ENCODE measurements at places on chromosomes 1 and 21.

- peak; percentile 29 for DNase-seq
Measured at GRCh38 chr1:221845650-221846371, 103.9 kb upstream of the DUSP10 start.

DNA sequence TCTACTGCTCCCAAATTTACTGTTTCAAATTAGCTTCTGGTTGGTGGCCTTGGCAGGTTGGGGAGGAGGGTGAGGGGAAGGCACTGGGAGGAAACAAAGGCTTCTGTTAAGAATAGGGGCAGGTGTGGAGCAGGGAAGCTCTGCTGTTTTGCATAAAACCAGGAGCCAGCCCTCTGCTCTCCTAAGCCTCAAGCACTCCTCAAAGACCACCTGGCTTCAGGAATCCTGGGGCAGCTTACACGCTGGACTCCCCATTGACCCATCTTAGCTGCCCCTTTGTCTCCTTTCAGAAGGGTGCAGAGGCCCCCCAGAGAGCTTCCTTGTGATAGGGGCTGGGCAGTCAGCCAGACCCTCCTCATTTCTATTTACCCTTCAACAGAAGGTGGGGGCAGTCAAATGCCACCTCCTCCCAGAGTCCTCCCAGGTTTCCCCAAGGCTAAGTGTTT, 11.5 kb upstream of the DHRS3 start:
- DNase-seq, result no peak

DNA sequence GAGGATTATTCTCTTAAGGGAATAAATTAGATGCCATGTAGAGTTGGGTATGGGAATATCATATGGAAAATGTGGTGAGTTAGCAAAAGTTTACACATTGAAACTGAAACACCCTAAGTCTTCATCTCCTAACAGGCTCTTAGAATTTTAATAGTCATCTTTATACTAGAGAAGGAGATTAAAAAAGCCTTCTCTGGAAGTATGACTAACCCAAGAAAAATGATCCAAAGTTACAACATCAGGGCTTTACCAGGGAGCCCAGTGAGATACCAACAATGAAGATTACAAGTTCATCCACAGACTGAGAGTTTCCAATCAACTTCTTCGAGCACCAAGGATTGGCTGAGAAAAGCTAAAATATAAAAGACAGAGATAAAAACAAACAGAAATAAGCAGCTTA, 70.0 kb upstream of the KIAA0040 start:
- no peak for DNase-seq

DNA sequence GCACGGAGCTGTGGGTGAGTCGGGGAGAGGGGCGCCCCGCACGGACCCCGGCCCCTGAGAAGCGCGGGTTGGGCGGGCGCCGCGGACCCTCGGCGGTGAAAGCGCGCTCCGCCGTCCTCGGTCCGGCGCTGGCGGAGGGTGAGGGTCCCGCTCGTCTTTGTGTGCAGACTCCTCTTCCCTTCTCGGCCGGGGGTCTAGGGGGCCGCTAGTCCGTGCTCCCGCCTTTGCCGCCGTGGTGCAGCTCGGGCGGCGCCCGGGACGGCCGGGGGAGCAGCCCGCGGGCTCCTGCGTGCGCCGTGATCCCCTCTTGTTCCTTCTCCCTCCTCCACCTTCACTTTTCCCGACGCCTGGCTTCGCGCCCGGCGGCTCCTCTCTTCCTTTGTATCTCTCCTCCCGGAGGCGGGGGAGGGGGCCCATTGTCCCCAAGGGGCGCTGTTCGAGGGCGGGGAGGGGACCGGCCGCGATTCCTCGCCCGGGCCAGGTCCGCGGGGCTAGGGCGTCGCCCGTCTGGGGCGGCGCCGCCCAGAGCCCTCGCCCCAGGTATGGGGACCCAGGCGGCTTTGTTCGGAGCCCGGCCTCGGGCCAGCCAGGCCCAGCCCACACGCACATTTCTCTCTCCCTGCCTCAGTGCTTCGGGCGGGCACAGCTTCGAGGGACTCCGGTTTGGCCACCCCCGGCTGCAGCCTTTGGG, 519 bp downstream of the FNBP1L start:
- peak; percentile 77 for DNase-seq

DNA sequence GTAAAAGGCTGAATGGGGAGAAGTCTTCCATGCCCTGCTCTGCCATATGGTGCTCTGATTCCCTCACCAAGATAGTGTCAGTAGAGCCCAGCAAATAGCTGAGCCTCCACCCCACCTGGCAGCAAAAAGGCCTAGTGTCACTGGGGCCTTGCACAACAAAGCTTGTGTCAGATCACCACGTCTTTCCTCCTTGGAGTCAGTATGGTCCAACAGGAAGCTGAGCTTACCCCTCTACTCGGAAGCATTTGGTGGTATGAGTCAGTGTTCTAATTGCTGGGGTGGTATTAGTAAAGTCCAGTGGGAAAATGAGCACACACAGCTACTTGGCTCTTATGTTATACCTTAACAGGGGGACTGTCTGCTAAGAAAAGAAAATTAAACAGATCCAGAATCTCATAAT, 18.7 kb upstream of the RRP15 start:
- no peak for DNase-seq

GRCh38 chr1:171663036-171663853, 10.8 kb upstream of the MYOC start:
- no peak for DNase-seq

DNA sequence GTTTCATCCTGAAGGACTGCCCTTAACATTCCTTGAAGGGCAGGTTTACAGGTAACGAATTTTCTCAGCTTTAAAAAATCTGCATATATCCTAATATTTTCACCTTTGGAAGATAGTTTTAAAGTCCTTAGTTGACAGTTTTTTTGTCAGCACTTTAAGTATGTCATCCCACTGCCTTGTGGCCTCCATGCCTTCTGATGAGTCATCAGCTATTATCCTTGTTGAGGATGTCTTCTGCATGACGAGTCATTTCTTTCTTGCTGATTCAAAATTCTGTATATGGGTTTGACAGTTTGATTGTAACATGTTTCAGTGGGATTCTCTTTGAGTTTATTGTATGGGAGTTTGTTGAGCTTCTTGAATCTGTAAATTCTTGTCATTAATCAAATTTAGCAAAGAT, 500.6 kb downstream of the DISC1 start:
- DNase-seq, result peak; percentile 56

- DNase-seq, result no peak
Measured at GRCh38 chr21:38956521-38956855, 150.8 kb downstream of the ETS2 start.

GRCh38 chr1:15668089-15668754, 15.9 kb upstream of the PLEKHM2 start:
- DNase-seq, result no peak

- DNase-seq, result no peak
Measured at GRCh38 chr1:109163551-109163950, 49.6 kb downstream of the ELAPOR1 start.

DNA sequence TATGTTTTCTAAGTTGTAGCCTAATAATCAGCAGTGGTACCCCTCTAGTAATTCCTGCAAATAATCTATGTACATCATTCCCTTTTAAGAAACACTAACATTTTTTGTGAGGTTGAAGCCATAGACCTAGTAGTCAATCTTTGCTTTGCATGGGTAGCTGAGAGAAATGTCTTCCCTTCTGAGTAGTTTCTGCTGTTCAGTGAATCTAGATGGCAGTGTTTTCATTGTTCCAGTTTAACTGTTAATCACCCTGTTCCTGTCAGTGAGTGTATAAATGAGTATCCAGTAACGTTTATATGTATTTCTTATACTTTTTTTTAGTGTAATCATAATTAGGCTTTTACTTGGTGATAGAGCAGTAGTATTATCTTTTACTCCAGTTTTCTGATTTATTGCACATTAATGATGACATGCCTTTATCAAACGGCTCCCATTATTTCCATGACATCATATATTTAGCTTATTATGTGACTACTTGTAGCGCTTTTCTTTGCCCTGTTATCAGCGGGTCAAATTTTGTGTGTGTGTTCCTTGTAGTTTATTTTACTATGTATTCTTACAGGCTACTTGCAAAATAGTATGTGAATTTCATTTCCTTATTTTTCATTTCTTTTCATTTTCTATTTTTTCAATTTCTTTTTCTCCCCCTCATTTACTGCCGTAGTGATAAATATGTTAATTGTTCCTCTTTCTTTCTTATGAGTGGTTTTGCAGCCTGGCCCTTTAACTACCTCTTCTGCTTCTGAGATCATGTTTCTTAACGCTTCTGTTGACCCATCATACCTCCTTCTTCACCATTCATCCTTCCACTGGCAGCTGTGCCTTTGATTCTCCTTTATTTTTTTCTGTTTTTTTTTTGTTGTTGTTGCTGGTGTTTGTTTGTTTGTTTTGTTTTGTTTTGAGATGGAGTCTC, 18.8 kb downstream of the CEP350 start:
- DNase-seq, result no peak

- no peak for DNase-seq
Measured at GRCh38 chr1:62066713-62067112, 127.9 kb upstream of the L1TD1 start.

DNA sequence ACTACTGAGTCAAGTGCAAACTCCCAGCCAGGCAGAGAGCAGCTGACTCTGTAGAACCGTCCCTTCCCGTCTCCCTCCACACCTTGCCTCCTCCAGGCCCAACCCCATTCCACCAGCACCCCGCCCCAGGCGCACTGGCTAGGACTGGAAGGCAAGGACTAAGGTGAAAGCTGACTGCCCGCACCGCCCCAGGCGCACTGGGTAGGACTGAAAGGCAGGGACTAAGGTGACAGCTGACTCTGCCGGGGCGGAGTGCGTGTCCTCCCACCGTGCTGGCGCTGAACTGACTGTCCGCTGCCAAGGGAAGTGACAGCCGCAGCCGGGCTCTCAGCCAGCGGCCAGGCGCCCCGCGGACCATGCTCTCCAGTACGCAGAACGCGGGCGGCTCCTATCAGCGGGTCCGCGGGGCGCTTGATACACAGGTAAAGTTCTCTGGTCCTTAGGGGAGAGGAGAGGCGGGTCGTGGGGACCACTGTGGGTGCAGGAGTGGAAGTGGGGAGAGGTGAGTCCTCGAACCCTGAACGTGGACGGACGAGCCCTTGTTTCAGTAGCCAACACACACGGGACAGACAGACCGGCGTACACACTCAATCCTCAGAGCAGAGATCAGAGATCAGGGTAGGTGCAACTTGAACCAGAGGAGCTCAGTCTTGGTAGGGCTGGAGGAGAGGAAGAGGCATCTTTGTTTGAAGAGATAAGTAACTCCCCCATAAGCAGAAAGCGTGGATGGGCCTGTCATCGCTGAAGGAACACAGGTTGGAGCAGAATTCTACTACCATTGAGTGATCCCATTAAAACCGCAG, 58.0 kb downstream of the RBM11 start:
- DNase-seq, result no peak

GRCh38 chr21:31872452-31873274, at the start of gene HUNK:
Gene HUNK, plus strand, starts transcription at chr21:31873020. Its CDS starts 655 bp downstream, at chr21:31873675.
- peak; percentile 75 for DNase-seq

GRCh38 chr21:45887788-45888187, 93.8 kb upstream of the COL6A1 start:
- DNase-seq, result no peak

DNA sequence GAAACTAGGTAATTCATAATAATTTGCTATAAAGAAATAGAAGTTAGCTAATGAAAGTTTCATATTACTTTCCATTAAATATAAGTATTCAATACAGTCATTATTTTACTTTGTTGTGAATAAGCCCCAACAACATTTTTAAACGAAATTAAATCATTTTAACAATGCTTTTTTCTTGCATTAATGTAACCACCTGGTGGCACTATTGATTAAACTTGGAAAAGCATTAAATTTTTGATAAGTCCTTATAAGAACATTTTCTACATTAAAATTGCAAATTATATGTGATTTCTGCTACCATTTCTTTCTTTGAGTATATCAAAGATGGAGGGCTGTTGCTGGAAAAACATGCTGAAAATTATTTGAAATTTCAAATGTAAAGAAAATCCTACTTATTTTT, 918.8 kb upstream of the TMPRSS15 start:
- no peak for DNase-seq

DNA sequence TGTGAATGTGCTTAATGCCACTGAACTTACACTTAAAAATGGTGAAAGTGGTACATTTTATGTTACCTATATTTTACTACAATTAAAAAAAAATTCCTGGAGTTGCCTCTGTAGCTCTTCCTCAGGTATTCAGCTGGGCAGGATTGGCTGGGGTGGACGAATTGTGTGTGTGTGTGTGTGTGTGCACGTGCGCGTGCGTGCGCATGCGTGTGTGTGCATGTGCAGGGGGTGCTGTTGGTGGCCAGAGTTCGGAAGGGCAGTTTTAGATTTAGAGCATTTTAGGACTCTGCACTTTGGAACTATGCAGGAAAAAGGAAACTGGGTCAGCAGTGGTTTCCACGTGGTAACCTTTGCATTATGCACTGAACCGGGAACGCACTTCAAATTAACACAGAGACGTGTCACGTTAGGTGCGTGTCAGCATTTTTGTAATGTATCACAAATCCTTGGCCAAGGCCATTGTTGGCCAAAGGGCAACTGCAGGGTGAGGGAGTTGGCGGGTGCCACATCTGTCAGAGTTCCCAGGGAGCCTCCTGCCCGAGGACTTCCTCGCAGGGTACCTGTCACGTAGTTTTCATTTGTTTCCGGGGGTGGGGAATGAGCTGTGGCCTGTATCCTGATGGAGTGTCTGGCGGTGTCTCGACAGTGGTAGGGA, 312.8 kb downstream of the CAMTA1 start:
- DNase-seq, result no peak

- no peak for DNase-seq
Measured at GRCh38 chr1:192657760-192658159, 21.8 kb downstream of the RGS13 start.

GRCh38 chr1:234458352-234459017, 20.5 kb downstream of the TARBP1 start:
- DNase-seq, result no peak

DNA sequence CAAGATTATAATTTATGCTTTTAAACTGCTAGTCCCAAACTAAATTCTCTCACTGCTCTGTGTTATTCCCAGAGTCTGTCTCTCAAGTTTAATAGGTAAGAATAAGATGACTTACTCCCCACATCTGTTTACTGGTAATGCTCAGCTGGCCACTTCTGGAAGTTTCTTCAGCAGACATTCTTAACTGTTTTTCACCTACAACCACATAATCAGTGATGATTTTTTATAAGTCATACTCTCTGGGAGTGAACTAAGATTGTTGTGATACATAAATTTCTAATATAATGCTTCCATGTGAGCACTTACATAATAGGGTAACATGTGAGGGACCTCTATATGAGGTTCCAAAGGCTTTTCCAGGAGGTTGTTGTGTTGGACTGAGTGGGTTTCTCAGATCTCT, 8.7 kb downstream of the SLAMF7 start:
- DNase-seq, result no peak

- peak; percentile 93 for DNase-seq
Measured at GRCh38 chr1:1891349-1892078, 627 bp upstream of the GNB1 start.

- no peak for DNase-seq
Measured at GRCh38 chr1:63787875-63788274, 14.1 kb downstream of the ROR1 start.
